Trophoblast cell (in vitro differentiated cells and primary cell): ENCODE measurements at places on chromosomes 2 and 18.

GRCh38 chr2:159773886-159774285 lies 24.1 kb downstream of the CD302 start:
- no peak overlapping the region for H3K4me3 ChIP-seq
- H3K27ac ChIP-seq: no peak overlapping the region
- DNase-seq: peak; percentile 50
- H3K27me3 ChIP-seq: no peaks in the 10 kb centered on the region
- H3K4me1 ChIP-seq: no peaks in the 10 kb centered on the region
- peaks cover 3% of the 10 kb centered on the region for H3K36me3 ChIP-seq

DNA sequence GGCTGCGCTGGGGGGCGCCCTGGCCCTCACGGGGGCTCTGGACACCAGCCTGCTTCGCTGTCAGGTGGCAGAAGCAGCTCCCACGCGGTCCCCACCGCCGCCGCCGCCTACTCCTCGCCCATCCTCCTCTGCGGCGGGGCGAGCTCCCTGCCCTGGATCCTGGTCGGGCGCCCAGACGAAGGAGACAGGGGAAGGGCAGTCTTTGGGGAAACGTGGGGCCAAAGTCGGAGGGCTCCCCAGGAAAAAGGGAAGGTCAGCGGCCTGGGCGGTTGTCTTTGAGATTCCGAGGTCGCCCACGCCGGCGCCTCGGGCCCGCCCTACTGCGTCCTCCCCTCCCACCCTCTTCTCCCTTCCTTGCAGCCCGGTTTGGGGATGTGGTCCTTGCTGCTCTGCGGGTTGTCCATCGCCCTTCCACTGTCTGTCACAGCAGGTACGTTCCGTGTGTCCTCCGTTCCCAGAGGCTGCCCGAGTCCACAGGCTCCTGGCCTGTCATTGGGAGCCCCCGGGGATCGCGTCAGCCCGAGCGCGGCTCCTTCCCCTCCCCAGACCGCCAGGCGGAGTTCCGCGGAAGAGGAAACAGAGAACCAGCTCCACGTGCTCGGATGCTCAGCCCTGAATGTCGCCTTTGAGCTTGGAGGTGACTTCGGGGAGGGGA lies 800 bp downstream of the IL1RL2 start:
- no peaks in the 10 kb centered on the region for H3K4me1 ChIP-seq
- no peaks in the 10 kb centered on the region for H3K36me3 ChIP-seq
- peak overlapping the region; percentile 62 for H3K4me3 ChIP-seq

GRCh38 chr2:162706770-162707169 lies 131.8 kb downstream of the KCNH7 start:
- no peaks in the 10 kb centered on the region for H3K27me3 ChIP-seq
- H3K36me3 ChIP-seq: no peaks in the 10 kb centered on the region
- H3K27ac ChIP-seq: no peak overlapping the region
- no peaks in the 10 kb centered on the region for H3K4me1 ChIP-seq
- no peak for DNase-seq
- H3K4me3 ChIP-seq: no peak overlapping the region

GRCh38 chr18:8616028-8616401 lies 6.8 kb downstream of the RAB12 start:
- peaks cover 8% of the 10 kb centered on the region for H3K4me1 ChIP-seq
- peaks cover 5% of the 10 kb centered on the region for H3K36me3 ChIP-seq
- H3K27ac ChIP-seq: no peak overlapping the region
- H3K27me3 ChIP-seq: no peaks in the 10 kb centered on the region
- no peak for DNase-seq

GRCh38 chr18:63311118-63312018 lies 8.2 kb downstream of the BCL2 start:
- DNase-seq: no peak
- H3K4me3 ChIP-seq: no peak overlapping the region
- no peaks in the 10 kb centered on the region for H3K27me3 ChIP-seq
- H3K4me1 ChIP-seq: no peaks in the 10 kb centered on the region
- H3K27ac ChIP-seq: no peak overlapping the region

DNA sequence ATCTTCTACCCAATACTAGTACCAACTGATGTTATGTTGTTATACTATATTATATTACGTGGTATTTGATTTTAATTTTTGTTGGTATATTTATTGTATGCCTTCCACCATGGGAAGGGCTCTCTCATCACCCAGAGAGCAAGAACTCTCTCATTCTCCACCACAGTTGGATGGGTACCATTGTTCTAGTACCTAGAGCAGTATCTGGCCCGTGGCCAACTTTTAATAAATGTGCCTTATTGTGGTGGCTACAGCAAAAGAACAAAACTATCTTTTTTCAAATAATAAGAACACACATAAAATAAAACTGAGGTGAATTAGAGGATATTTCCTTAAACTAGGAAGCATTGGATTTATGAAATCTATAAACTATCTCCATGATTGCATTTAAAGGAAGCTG lies 71.8 kb downstream of the PID1 start:
- no peaks in the 10 kb centered on the region for H3K36me3 ChIP-seq
- DNase-seq: no peak
- no peaks in the 10 kb centered on the region for H3K4me1 ChIP-seq
- H3K27ac ChIP-seq: no peak overlapping the region

GRCh38 chr2:23563673-23564614 lies 179.0 kb downstream of the KLHL29 start:
- H3K27ac ChIP-seq: peak overlapping the region; percentile 71
- peaks cover 17% of the 10 kb centered on the region for H3K4me1 ChIP-seq
- peak; percentile 60 for DNase-seq
- H3K27me3 ChIP-seq: no peaks in the 10 kb centered on the region
- peaks cover 3% of the 10 kb centered on the region for H3K36me3 ChIP-seq
